ENCODE measurements at places on chromosomes 1 and 21. TPM values are rescaled to one million over a fixed set of nuclear protein-coding genes. Genes with fewer than 3 reads are reported as not detected.

The LCE2B gene
- not detected for total RNA-seq

- no peak for DNase-seq
Measured at GRCh38 chr1:196152086-196152485, 456.2 kb downstream of the KCNT2 start.

DNA sequence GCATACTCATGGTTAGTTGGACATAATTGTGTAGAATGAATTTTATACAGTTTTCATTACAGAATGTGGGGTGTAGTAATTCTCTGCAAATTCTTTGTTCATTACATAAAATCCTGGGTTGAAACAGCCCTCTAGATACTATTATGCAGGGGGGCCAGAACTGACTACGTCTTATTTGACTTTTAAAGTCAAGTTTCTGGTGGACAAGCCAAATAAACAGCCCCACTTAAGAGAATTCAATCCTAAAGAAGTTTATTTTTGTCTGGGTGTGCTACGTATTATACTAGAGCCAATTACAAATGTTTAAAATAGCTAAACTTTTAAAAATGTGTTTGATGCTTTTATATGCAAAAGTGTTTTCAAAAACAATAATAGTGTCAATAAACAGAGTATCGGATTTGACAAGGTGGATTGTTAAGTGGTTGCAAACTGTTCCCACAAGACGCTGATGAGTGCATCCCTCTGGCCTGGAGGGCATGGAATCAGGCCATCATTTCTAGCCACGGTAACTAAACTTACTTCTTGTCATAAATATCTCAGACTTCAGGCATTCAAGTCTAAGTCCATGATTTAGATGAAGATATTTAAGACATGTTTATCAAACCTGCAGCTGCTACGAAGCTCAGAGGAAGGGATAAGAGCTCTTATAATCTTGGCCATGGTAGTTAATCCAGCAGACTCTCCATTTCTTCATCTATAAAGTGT, 646.3 kb downstream of the KIF26B start:
- DNase-seq = no peak

GRCh38 chr1:90443354-90443753, 273.7 kb downstream of the BARHL2 start:
- DNase-seq = no peak

The GPR37L1 gene
- total RNA-seq = not detected

The FAM151A gene
- total RNA-seq = not detected

DNA sequence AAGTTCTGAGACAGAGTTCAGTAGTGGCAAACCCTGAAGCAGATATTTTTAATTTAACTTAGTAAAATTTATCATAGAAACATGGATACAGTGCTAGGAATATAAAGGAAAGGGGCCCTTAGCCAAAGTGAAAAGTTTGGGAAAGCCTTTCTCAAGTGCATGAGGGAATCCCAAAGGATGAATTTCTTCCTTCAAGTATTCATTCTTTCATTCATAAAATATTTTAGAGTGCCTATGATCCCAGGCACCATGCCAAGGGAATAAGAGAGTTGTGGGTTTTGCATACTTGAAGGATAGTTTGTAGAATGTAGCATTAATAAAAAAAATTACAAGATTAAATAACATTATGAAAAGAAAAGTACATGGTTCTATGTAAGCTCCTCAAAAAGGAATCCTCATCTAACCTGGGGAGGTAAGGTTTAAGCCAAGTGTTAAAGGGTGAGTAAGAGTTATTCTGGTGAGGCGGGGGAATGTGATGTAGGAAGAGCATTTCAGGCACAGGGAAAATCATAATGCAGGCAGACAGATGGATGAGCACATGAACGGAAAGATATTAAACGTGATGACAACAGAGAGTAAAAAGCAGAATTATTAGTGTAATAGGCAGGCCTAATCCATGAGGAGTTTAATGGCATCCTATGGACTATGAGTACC, 40.4 kb upstream of the NTNG1 start:
- no peak for DNase-seq

GRCh38 chr1:230866171-230867070, 1.9 kb downstream of the C1orf198 start:
- DNase-seq = no peak

- no peak for DNase-seq
Measured at GRCh38 chr1:35561297-35561971, 3.8 kb downstream of the NCDN start.

The KIF2C gene
- total RNA-seq = 0.19 TPM

- no peak for DNase-seq
Measured at GRCh38 chr21:45004059-45004422, 64.2 kb downstream of the SLX9 start.

GRCh38 chr1:150420560-150421265, 56.8 kb downstream of the RPRD2 start:
- DNase-seq = no peak

The HSD3B2 gene
- total RNA-seq = not detected

The JAK1 gene
- 194 TPM for total RNA-seq

The PRMT2 gene
- 83.7 TPM for total RNA-seq

DNA sequence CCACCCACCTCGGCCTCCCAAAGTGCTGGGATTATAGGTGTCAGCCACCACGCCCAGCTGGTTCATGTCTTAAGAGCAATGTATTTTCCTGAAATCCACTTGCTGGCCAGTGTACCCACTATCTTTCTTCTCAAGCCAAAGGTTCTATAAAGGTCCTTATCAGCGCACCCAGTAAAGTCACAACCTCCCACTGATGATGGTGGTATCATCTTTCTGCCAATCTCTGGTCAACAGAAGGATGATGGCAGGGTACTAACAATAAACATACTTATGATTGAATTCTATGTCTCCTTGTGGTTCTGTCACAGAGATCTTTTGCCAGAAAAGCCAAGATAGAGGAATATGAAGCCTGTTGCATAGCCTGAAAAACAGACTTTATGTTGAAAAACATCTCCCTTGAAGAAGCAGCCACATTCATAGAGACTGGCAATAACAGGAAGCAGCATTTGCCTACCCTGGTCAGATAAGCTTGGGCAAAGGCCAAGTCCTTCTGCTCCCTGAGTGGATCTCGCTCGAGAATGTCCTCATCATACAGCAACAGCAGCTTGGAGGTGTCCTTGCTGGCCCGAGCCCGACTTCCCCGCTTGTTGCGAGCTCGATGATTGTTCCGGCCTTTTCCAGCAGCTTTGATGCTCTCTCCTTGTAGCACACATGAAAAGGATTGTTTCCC, 73.0 kb downstream of the DAP3 start:
- DNase-seq = no peak

DNA sequence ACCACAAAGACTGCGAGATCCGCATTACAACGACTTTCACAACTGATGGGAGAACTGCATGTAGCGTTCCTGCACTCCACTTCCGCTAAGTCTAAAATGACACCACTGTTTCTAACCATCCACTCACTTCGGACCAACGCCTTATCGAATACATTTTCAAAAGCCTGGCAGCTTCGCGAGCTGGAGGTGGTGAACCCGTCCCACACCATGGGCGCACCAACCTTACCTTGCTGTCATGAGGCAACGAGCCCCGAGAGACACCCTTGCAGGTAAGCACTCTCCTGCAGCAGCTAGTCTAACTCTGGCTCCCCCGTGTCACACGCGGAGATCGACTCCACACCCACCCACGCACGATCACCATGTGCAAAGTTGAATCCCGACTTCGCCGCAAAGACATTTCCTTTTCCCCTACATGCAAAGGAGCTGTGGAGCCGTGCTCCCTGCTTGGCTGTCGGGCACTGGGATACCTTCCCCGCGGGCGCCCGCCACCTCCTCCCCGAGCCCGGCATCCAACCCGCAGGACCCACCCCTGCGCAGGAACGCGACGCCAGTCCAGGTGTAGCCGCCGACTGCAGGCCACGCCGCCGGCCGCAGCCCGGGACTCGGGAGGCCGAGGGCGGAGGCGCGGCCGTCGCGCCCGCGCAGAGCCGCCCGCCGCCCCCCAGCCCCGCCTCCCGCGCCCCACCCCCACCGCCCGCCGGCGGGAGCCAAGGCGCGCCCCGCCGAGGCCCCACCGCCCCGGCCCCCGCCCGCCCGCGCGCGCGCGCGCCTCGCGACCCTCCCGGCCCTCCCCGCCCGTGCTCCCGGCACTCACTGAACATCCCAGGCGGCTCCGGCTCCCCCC, 629 bp downstream of the TAF5L start:
- DNase-seq = peak; percentile 38

DNA sequence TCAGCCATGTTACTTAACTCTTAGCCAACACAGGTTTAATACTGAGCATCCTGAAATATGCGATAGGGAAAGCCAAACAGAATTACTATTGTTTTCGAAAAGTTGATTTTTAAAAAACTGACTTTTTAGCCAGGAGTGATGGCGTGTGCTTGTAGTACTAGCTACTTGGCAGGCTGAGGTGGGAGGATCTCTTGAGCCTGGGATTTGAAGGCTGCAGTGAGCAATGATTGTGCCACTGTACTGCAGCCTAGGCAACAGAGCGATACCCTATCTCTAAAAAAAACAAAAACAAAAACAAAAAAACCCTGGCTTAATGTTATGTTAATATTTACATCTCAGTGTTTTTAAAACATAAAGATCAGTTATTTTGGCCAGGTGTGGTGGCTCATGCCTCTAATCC, 16.7 kb downstream of the NMNAT1 start:
- no peak for DNase-seq

The ZNF593OS gene
- total RNA-seq = not detected

DNA sequence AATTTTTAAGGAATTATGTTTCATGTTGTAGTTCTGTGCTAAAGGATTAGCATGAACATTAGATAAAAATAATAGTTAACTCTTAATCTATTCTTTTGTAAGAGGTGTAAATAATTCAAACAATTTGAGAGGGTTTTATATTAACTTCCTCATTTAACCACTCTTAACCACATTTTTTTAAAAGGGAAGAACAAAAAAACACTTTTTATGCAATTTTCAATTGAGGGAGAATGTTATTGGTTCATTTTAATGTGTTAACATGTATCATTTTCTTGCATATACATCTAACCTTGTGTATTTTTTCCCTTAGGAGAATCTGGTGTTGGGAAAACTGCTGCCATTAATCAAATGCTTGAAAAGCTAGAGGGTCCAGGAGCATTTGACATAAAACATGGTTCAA, 169.0 kb downstream of the LBR start:
- no peak for DNase-seq

DNA sequence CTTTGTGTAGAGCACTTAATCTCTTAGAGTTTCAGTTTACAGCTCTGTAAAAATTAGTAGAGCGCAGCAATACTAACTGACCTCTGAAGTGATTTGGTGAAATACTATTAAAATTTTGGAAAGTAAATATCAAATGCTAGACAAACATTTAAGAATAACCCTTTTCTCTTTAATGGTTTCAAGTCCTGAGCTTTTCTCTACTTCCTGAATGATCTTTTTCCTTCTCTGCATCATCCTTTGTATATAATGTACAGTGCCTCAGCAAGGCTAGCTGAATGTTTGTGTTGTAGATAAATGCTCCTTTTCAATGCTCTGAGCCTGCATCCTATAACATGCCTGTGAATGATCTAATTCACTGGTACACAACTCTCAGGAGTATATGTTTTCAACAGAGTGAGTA, 272.9 kb downstream of the ADGRL2 start:
- no peak for DNase-seq

DNA sequence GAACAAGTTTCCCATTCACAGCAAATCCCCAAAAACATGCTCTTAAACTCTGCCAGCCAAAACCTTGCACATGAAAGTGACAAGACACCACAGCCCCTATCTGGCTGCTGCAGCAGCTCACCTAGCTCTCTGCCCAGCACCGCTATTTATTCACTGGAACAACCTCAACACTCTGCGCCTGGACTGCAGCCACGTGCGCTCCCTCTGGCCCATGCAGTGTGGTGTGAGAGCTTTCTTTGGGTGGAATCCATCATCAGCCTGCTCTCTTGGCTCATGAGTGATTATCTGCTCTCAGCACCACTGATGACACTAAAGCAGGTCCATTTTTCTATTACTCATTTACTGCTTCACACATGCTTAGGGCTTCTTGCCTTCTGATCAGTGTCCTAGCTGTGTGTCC, 11.4 kb downstream of the KCNJ6 start:
- DNase-seq = no peak

- no peak for DNase-seq
Measured at GRCh38 chr1:116906812-116907211, 2.9 kb upstream of the PTGFRN start.

Data from omental fat pad (tissue), 4 donors.